ENCODE measurements at places on chromosomes 4 and X.

GRCh38 chr4:11424000-11424399 lies 4.7 kb downstream of the HS3ST1 start:
- DNase-seq, result peak; percentile 25

DNA sequence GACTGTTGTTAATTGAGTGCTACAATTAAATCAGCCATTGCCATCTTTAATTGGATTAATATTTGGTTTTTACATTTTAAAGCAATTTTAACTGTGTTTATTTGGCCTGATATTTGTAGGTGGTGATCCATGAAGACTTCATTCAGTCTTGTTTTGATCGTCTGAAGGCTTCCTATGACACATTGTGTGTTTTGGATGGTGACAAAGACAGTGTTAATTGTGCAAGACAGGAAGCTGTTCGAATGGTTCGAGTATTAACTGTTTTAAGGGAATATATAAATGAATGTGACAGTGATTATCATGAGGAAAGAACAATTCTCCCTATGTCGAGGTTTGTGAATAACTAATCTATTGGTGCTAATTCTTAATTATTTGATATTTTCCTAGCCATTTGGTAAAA lies 82.6 kb downstream of the USP9X start:
- no peak for DNase-seq

- peak; percentile 63 for DNase-seq
Observed at GRCh38 chr4:168847771-168848502, 162.1 kb downstream of the CBR4 start.

- DNase-seq, result peak; percentile 90
Observed at GRCh38 chrX:41009850-41010846, 75.1 kb upstream of the USP9X start.

GRCh38 chr4:153728660-153729059 lies 31.2 kb downstream of the RNF175 start:
- no peak for DNase-seq

DNA sequence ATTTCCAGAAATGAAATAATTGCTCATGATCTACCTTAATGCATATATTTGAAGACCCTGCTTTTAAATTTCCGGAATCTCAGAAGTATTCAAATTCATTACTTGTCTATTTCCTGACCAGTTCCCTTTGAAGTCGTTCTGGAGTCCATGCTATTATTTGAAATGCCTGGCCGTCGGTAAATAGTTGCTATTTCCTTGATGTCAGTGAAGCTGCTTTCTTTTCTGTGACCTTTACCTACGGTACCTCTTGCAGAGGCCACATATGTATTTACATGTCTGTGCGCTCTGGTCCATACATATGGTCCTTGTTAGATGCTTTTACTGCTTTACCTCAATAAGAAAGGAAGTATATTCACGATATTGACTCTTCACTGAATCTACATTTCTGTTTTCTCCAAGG lies 199.7 kb downstream of the PAPSS1 start:
- DNase-seq, result no peak

DNA sequence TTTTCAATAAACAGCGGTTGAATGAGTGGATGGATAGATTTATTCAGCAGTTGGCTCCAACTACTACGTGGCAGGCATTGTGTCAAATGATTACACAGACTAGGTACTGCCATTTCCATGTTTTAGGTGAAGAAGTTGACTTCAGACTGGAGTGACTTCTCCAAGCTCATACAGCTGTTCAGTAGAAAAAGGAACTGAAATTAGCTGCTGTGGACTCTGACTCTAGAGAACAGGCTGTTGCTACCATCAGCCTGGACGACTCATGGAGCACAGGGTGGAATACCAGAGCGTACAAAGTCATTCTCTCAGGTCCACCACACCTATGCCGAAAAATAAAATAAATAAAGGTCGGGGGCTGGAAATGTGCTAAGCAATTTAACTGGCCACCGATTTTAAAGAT lies 45.3 kb downstream of the TENM3 start:
- no peak for DNase-seq

- DNase-seq, result no peak
Observed at GRCh38 chr4:147938496-147938895, 206.6 kb downstream of the ARHGAP10 start.

GRCh38 chr4:102404431-102404969 lies 59.2 kb upstream of the SLC39A8 start:
- no peak for DNase-seq

DNA sequence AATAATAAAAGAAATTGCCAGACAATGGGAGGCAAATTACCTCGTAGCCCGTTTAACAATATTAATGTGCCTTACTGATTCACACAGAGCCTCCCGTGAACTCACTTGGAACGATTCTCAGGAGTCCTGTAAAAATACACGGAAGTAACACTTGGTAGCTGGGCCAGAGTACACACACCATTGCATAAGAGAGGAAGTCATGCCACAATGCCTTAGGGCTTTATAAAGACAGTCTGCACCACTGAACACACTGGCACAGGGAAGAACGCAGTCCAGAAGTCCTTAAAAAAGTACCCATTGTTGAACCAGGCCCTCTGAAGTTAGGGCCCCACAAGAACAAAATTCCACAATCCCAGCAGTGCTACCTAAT lies 15.1 kb downstream of the SLC2A9 start:
- peak; percentile 23 for DNase-seq

DNA sequence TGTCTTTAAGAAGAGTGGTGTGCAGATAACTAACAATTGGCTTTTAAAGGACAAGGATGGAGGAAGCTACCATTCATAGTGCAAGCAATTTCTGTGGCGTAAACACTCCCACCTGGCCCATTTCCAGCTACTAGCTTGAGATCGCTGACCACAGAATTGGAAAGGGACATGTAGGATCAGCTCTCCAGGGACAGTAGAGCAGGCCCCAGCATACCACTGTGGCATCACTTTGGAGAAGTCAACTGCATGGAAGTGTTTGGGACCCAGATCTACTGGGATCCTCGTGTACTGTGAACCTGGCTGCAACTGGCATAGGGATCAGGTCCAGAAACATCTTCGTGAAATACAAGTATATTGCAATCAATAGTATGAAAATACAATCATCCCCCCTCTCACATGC lies 515.0 kb downstream of the INPP4B start:
- peak; percentile 49 for DNase-seq

GRCh38 chr4:23333556-23333945 lies 556.3 kb downstream of the PPARGC1A start:
- peak; percentile 94 for DNase-seq

- DNase-seq, result no peak
Observed at GRCh38 chr4:67087897-67088296, 457.4 kb downstream of the CENPC start.

GRCh38 chr4:90840828-90841227 lies 713.6 kb downstream of the CCSER1 start:
- DNase-seq, result no peak

GRCh38 chrX:37509349-37509748 lies 62.1 kb upstream of the LANCL3 start:
- no peak for DNase-seq

DNA sequence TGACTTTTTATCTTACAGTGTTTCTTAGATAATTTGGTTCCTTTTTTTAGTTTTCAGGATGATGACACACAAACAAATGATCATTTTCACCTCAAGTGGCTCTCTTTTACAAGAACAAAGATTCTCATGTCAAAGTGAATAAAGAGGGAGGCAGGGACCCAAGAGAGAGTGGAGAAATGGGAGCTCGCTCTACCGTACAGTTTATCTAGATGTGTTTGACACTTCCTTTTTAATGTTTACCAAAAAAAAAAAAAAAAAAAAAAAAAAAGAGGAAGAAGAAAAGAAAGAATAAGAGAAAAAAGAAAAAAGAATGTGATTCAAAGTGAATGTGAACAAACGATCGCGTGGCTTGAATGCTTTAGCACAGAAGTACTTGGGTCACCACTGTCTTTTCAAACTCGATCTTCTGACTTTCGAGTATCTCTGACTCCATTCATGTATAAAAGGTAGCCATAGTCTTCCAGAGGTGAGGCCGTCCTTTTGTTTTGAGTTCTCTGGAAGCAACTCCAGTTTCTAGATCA lies 75.6 kb upstream of the GRXCR1 start:
- DNase-seq, result no peak

DNA sequence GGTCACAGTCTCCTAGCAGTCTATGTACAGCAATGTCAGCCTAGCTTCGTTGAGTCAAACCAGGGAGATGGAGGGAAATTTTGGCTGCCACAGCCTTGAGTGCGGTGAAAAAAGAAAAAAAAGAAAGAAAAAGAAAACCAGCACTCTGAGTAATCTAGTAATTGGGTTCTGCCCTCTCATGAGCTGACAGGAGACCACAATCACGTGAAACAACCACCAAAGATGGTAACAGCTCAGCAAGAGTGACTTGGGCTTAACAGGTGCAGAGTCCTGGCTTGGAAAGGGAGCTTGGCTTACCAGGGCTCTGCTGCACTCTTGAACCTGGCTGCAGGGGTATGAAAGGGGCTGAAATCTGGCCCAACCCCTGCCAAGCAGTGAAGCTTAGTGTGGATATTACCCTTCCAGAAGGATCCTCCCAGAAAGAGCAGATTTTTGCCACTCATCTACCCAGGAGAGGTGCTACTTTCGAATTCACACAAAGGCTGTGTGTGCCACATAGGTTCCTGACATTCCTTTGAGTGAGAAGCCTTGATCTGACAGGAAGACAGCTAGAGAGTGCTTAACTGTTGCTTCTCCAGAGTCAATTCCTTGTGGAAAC lies 350.3 kb downstream of the PTTG2 start:
- DNase-seq, result peak; percentile 63

- DNase-seq, result peak; percentile 35
Observed at GRCh38 chr4:119118397-119118796, 17.2 kb upstream of the MYOZ2 start.
